ENCODE measurements at places on chromosomes 1 and 21.

DNA sequence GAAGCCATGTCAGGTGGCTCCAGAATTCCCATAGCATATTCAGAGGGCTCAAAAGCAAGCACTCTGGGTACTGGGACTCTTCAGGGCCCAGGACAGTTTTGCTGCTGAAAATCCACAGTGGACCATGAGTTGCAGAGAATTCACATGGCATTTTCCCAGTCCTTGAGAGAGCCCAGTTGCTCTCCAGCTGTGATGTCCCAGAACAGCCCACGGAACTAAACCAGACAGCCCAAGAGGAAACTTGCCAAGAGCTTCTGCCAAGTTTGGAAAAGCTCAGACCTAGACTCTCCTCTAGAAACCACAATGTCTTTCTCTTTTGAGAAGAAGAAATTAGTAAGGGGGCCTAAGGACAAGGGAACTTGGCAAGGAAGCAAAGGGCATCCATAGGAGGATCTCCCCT lies 69.4 kb downstream of the RGS2 start:
- DNase-seq = no peak

- DNase-seq = peak; percentile 78
Measured at GRCh38 chr1:230917284-230918135, 49.2 kb upstream of the C1orf198 start.

DNA sequence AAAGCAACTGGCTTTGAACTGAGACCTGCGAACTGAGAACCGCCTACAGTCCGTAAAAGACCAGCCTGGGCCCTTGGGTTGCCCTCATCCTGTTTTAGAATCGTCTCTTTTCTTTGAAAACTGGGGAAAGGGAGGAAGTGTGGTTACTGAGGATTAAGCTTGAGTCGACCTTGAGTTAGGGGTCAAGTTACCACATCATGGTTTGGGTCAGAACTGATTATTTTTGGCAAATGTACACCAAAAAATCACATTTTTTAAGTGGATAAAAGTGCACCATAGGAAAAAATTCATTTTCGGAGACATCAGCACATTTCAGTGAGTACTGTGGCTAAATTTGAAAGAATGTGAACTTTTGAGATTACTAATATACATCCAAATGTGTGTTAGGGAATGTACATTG lies 76.9 kb upstream of the KAZN start:
- DNase-seq = no peak

- peak; percentile 89 for DNase-seq
Measured at GRCh38 chr1:18951818-18952391, 4.6 kb downstream of the IFFO2 start.

- DNase-seq = no peak
Measured at GRCh38 chr21:27380303-27380702, 413.4 kb upstream of the ADAMTS5 start.

GRCh38 chr1:158509471-158510156 lies 37.6 kb downstream of the OR10R2 start:
- DNase-seq = no peak

DNA sequence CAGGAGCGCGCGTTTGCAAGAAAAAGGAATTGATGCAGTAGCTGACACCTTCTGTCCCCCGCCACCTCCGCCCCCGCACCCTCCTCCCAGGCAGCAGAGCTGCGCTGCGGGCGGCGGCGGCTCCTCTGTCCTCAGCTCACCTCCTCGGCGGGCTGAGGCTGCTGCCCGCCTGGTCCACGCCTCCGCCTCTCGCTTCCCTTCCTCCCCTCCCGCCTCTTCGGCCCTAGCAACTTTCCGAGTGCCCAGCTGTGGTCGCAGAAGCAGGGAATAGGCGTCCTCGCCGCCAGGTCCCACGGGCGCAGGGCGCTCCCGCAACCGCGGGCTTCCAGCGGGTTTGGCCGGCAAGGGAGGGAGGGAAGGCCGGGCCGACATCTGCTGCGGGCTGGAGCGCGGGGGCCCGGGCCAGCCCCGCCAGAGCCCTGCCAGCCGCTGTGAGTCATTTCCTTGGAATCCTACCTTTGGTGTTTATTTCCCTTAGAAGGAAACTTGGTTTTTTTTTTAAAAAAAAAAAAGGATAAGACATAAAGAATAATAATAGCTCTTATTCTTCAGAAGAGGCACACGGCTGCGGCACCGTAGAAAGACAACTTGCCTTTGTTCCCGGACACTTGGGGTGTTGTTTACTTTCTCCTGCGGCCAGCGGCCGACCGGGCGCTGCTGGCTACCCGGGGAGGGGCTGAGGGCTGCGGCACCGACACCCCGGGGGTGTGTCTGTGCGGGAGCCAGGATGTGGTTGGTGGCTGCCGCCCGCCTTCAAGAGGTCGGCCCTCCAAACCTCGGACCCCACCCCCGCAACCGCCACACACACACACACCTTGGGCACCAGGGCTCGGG lies 1.1 kb downstream of the SERTAD4 start:
- peak; percentile 7 for DNase-seq

GRCh38 chr1:95096218-95096841 lies 20.8 kb upstream of the TLCD4 start:
- no peak for DNase-seq

- no peak for DNase-seq
Measured at GRCh38 chr1:207742850-207743555, 8.9 kb upstream of the CD46 start.

GRCh38 chr1:241325456-241325855 lies 31.5 kb downstream of the RGS7 start:
- no peak for DNase-seq

GRCh38 chr1:975896-976683 lies 5.8 kb downstream of the PERM1 start:
- peak; percentile 78 for DNase-seq

- no peak for DNase-seq
Measured at GRCh38 chr1:186739515-186739914, 59.3 kb upstream of the PTGS2 start.
